ENCODE measurements at places on chromosomes 11 and 22.

DNA sequence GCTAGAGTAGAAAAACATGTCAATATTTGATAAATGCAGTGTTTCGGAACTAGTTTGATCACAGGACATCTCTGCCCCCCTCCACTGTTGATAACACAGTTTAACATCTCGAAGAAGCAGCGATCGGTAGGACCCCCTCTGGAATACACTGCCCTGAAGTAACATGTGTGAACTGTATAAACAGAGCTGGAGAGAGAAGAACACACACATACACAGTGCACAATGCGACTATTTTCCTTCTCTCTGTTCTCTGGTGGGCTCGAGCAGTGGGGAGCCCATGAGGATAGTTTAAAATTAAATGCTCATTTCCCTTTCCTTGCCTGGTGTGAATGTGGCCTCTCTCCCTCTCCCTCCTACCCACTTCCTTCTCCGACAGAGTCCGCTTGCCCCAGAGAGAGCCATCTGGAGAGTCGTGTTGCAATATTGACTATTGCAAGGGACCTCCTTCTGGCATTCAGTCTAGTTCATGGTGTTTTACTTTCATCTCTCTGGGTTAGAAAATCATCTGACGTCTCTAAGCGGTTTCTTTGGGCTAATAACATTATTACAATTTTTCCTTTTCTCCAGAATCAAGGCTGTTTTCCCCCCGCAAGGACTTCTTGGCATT, 51.6 kb upstream of the BARX2 start:
- DNase-seq, result no peak

DNA sequence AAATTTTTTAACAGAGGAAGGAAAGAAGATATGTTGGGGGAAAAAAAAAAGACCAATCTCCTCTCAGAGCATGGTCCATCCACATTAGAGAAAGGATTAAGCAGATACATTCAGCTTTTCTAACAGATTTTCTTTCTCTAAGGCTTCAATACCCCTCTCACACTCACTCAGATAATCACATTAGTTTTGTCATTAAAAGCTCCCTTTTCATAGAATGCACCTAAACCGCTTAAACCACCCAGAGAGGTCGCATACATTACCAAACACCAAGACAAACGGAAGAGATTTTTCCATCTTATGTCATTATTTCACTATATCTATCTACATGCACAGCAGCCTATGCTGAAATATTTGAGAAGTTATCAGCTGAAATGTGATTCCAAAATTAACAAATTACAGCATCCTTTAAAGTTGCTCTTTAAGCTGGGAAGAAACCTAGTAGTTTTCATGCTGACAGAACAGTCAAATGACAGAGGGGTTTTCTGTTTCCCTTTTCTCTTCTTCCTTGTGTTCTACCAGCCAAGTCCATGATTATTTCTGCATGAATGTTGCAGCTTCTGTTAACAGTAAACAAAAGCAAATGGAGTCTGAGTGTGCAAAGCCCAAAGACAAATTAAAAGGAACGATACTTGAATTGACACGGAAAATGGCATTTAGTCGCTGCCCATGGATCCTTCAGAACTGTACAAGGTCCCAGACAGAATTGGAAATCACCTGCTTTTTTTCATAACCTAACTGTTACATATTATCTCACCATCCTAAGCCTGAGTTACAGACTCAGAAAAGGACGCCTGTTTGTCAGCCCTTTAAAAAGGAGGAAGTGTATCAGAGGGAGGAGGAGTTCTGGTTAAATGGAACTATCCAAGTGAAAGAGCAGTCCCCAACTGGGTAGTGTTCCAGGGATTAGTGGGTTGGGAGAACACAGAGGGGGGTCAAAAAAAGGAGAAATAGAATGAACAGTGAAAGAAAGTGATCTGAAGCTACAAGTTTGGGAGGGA, 54.6 kb downstream of the PRCP start:
- no peak for DNase-seq

- DNase-seq, result no peak
Measured at GRCh38 chr11:46445920-46446771, 54.6 kb upstream of the CHRM4 start.

DNA sequence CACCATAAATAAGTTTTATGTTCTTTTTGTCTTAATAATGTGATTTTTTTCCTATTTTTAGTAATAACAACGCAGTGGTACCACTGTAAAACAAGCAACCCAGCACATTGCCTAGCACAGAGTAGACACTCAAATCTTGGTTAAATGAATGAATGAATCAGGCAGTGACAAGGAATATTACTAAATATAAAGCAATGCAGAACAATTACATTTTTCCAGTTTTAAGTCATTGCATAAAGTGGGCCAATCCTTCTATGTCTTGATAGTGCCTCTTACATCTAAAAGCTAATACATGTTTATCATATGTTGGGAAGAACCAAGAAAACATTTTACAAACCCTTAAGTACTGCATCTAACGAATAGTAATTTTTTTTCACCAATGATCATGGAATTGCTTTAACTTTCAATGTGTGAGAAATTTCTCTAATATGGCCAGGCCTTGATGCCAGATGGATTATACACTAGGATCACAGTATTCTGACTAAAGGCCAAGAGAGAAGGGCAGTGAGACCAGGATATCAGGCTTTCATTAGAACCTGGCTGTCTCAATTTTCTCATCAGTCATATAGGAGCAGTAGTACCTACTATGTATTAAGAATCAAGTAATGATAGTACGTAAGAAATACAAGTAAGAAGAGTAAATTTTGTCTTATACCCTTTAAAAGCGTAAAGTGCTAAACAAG, 88.5 kb downstream of the TRIM44 start:
- DNase-seq, result no peak
